T1000 (cell line): ENCODE measurements at places on chromosomes 11 and 22.

GRCh38 chr22:28831140-28832072 is 31.0 kb upstream of the XBP1 start:
- DNase-seq, result no peak

GRCh38 chr11:70040452-70040851 is 37.7 kb upstream of the ANO1 start:
- DNase-seq, result no peak

GRCh38 chr22:31750365-31751284 is 693 bp upstream of the PRR14L start:
- DNase-seq, result no peak

GRCh38 chr22:26023104-26023775 is 146.0 kb upstream of the SEZ6L start:
- no peak for DNase-seq

GRCh38 chr22:50626850-50627641 is 906 bp downstream of the ARSA start:
- no peak for DNase-seq

GRCh38 chr22:23088199-23088604 is 17.9 kb downstream of the GNAZ start:
- no peak for DNase-seq

- DNase-seq, result no peak
Measured at GRCh38 chr22:36986242-36986821, 32.9 kb downstream of the TST start.

DNA sequence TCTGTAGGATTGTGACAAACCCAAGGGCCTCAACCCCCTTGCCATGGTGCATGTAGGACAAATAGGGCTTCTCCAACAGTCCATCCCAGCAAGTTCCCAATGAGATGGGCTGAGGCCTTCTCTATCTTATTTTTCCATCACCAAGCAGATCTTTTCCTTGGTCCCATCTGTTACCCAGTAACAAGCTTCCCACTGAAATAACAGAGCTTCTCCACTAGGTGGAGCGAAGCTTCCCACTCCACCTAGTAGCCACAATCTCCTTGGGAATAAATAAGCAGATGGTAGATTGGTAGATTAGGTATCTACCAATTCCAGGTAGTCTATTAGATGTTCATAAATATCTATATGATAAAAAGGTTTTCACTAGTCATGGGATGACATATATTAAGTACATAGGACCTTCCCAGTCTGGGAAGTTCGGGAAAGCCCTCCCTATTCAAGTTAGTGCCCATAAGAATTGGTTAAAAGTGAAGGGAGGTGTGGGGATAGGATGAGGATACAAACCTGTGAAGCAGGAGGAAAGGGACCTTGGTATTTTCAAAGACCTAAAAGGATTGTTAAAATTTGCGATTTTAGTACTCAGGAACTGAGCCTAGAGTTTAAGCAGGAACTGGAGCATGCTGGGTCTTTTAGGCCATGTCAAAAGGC is 5.9 kb upstream of the OR52L1 start:
- no peak for DNase-seq

DNA sequence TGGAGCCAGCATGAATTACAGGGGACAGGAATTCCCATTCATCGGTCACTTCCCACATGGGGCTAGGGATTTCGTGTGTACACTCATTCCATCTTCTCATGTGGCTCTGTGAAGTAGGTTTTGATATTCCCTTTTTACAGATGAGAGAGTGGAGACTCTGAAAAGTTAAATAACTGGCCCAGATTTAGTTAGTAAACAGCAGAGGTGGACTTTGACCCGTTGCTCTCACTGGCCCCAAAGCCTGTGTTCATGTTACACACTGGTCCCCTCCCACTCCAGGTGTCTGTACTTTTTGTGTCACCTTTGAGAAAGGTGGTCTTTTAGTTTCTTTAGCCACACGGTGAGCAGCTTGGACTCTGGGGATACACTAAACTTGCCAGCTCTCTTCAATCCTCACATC is 108.5 kb downstream of the MICAL2 start:
- DNase-seq, result no peak

DNA sequence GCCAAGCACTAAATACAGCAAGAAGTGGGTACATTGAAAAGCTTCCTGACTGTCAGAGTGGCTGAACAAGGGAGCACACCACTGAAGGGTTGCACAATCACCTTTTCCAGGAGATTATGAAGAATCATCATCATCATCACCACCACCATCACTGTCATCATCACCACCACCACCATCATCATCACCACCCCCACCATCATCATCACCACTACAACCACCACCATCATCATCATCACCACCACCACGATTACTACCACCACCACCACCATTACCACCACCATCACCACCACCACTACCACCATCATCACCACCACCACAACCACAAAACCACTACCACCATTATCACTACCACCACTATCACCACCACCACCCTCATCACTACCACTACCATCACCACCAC is 147.9 kb upstream of the TBCEL start:
- no peak for DNase-seq

DNA sequence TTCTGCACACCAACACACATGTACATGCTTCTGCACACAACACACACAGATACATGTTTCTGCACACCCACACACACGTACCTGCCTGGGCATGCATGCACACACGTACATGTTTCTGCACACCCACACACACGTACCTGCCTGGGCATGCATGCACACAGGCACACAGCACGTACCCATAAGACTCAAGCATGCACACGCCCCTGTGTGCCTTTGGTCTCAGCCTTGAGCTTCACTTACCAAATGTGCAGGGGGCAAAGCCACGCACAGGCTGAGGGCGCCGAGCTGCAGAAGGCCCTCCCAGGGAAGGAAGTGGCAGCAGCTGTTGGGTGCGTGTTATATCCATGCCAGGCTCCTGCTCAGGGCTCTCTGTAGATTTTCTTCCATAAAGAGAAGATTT is 34.7 kb upstream of the SMIM38 start:
- DNase-seq, result no peak

DNA sequence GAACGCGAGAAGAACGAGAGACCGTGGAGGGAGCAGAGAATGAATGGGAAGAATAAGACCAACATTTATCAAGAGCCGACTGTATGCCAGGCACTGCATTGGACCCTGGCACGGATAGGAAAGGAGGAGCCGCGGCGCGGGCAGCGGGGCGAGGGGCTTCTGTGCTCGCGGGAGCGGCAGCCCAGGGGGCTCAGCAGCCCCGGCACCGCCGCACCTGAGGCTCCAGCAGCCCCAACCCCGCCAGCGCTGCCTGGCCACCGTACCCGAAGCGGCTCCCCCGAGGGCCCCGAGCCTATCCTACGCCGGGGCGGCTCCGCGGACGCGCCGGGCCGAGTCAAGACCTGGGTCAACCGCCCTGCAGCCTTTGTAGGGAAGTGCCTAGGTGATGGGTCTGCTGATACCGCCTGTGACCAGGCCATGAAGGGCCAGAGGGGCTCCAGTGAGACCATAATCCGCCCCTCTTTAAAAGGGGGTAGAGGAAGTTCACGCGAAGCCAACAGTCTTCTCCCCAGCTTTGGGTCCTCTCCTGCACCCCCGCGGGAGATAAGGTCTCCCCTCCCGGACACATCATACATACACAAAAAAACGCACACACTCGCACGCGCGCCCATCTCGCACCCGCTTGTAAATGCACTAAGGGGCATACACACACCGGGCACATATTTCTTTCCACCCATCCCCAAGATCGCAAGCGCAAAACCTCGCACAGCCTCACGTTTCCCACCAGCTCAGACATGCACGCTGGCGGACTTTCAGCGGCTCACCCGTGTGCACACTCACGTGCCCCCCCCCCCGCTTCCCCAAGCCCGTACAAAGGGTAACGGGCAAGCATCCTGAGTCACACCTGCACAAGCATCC is 935 bp upstream of the RTN4RL2 start:
- DNase-seq, result no peak

- DNase-seq, result no peak
Measured at GRCh38 chr11:134762248-134763029, 350.4 kb upstream of the B3GAT1 start.

DNA sequence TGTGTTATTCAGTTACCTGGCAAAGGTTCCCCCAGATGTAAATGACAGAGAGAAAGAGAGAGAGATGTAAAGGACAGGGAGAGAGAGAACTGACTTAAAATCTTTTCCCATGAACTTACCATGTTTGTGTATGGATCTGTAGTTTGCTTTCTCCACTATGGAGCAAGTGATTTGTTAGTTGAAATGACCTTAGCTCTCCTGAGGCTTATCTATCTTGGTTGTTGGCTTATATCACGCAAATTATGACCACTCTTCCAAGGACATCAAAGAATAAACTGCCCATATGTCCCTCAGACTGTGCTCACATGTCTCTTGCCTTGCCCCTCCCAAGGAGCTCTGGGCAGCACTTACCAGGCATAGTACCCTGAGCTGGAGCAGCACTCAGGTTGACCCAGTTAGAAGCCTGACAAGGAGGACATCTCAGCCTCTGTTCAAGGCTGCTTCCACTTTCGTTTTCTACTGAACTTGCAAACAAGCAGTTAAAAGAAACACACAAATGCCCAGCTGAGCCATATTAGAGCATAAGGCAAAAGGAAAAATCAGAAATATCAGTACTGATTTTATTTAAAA is 95.3 kb upstream of the RCN1 start:
- DNase-seq, result no peak

GRCh38 chr22:42272431-42272999 is 2.1 kb upstream of the TCF20 start:
- DNase-seq, result no peak

GRCh38 chr11:64745521-64746328 is 1.8 kb upstream of the RASGRP2 start:
- no peak for DNase-seq

DNA sequence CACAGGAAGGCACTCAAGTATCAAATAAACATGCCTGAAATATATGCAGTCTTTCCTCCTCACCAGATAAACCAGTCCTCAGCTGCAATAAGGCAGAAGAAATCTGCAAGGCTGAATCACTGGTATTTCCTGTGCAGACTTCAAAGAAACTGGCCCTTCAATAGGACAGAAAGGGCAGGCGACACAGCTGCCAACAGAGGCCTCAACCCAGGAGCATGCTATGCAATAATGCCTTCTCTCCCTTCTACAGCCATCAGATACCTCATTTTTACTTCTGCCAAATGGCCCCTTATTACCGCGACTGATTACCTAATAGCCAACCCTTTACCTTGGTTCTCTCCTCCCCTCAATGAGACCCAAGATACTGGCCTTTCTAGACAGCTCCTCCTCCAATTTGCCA is 8.0 kb downstream of the NUMA1 start:
- peak; percentile 11 for DNase-seq

- DNase-seq, result no peak
Measured at GRCh38 chr22:30940685-30941362, 27.8 kb downstream of the MORC2 start.

GRCh38 chr22:23163665-23164064 is 16.6 kb upstream of the BCR start:
- DNase-seq, result no peak

DNA sequence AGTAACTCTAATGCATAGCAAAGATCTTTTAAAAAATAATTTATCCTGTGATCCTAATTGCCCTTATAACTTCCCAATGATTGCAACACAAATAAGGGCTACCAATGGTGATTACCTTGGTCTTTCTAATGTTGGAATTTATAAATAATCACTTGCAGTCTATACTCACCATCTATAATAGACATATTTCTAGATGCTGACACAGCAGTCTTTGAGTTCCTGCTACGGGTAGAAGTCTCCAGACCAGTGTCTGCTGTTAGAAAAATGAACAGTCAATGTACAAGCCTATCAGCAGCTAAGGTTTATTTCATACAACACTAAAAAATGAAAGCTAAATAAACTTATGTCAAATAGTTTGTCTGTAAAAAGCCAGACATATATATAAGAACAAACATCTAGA is 44.4 kb upstream of the GPR83 start:
- no peak for DNase-seq

GRCh38 chr22:10961043-10961860 is 4566.7 kb upstream of the OR11H1 start:
- DNase-seq, result no peak

DNA sequence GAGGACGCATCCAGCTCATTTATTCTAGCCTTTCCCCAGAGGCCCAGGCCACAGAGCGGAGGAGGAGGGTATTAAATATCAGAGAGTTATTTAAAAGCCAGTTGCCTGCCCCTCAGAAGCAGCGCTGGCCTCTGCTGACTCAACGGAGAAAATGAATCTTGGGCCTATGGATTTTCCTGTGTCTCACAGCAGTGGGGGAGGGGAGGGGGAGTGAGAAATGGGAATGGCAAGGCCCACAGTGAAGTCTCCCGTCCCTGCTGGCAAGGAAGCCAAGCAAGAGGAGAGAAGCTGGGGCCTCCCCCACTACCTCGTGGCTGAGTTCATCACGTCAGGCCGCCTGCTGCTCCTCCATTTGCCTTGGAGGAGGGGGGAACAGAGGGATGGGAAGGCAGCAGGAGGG is 4.5 kb upstream of the TPBGL start:
- no peak for DNase-seq

DNA sequence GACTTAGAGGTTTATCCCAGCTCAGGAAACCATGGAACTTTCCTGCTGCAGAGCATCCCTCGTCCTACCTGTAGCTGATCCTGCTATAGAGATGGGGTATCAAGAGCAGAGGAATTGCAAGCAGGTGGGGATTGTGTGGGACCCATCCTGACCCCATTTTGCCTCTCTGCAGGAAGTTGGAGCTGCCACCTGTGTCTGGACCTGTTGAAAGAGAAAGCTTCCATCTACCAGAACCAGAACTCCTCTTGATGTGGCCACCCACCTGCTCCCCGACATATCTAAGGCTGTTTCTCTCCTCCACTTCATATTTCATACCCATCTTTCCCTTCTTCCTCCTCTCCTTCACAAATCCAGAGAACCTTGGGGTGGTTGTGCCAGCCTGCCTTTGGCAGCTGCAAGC is 3.0 kb upstream of the TIGD3 start:
- DNase-seq, result no peak

DNA sequence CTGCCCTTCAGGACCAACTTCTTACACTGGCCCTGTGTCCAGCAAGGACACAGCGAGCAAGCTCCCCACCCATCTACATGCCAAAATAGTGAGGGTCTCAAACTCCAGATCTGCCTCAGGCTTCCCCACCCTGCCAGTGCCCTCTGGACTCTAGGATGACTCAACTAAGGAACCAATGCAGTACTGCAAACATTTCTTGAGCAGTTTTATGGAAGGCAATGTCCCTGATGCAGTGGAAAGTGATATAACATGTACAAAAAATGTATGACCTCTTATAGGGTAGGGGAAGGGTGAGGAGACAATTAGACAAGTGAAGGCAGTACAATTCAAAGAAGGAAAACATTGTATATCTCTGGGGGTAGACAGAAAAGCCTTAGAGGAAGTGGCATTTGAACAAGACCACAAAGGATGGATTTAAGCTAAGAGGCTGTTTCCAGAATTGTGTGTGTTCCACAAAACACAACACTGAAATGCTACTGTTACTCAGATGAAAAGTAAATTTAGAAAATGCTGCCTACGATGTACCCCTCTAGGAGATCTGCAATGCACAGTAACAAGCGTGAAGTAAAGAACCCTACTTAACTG is 47.3 kb downstream of the RAB30 start:
- no peak for DNase-seq

DNA sequence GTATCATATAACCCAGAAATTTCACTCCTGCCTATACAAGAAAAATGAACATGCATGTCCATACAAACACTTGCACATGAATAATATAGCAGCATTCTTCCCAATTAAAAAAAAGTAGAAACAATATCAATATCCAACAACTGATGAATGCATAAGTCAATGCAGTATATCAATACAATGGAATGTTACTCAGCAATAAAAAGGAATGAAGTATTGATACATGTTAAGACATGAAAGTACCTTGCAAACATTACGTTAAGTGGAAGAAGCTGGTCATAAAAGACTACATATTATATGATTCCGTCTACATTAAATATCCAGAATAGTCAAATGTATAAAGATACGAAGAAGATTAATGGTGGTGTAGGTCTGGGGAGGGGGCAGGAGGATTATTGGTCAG is 73.9 kb upstream of the DRD2 start:
- DNase-seq, result no peak
